ENCODE measurements at places on chromosomes 4 and X.

GRCh38 chrX:149825424-149825823 is 43.7 kb downstream of the MAGEA9 start:
- DNase-seq, result no peak

DNA sequence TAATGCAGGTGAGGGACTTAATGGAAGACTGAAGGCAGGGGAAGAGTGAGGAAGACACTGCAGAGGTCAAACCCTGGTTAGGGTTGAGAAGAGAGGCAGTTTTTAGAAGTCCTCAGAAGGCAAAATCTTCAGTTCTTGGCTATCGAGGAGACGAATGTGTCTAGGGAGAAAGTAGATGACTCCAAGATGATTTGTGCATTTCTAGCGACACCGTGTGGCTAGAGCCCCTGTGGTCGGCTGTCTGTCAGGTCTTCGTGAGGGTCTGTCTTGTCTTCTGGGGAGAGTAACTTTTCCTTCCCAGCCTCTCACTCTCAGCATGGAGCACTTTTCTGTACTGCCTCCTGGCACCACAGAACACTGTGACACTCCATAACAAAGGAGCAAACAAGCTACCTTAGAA is 458.1 kb downstream of the STIM2 start:
- DNase-seq, result no peak

- peak; percentile 87 for DNase-seq
These were observed at the start of gene FGFRL1 for GRCh38 chr4:1011022-1011665. Gene FGFRL1 (plus strand): TSS chr4:1011626. CDS start chr4:1012486, 860 bp downstream.

DNA sequence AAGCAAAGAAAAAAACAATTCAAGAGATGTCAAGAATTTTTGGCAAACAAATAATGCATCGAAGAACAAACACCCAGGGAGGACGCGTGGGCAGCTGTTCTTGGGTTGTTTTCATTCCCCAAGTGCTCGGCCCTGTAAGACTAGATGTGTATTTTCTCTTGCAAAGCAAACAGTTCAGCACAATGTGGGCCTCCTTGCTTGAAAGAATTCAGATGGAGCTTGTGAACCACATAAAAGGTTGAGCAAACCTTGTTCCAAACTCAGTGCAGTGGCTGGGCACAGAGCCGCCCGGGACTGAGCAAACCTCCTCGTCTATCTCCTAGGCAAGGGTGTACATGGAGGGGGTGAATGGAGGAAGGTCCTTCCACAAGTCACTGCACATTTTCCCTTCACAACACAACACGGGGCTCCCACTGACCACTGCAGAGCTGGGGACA is 82.4 kb downstream of the HTRA3 start:
- no peak for DNase-seq

- no peak for DNase-seq
These were observed 158.2 kb upstream of the MAP3K15 start for GRCh38 chrX:19673375-19674040.

GRCh38 chr4:146245246-146245645 is 30.9 kb downstream of the REELD1 start:
- no peak for DNase-seq

- no peak for DNase-seq
These were observed 908.1 kb downstream of the CCSER1 start for GRCh38 chr4:91035276-91035675.

- DNase-seq, result no peak
These were observed at the start of gene SASH3 for GRCh38 chrX:129779747-129780146. Gene SASH3 (plus strand): TSS chrX:129779949. CDS start chrX:129780098, 149 bp downstream.

- DNase-seq, result peak; percentile 30
These were observed 18.6 kb downstream of the TRIM2 start for GRCh38 chr4:153222707-153223426.

GRCh38 chr4:7710576-7711306 is 228.9 kb downstream of the AFAP1 start:
- DNase-seq, result no peak

- DNase-seq, result no peak
These were observed 24.9 kb downstream of the TKTL2 start for GRCh38 chr4:163448540-163449203.

- DNase-seq, result no peak
These were observed 80.0 kb downstream of the UGT2B28 start for GRCh38 chr4:69360271-69360670.

Data from progenitor cell of endocrine pancreas (in vitro differentiated cells).